ENCODE measurements at places on chromosomes 4 and X. TPM values are rescaled to one million over a fixed set of nuclear protein-coding genes. Genes with fewer than 3 reads are reported as not detected.
A peak's percentile ranks its signal among the peaks of the same experiment; 100 is the strongest.

Gene SNCA
- 0.60 TPM for total RNA-seq

Gene DAPP1
- not detected for total RNA-seq

DNA sequence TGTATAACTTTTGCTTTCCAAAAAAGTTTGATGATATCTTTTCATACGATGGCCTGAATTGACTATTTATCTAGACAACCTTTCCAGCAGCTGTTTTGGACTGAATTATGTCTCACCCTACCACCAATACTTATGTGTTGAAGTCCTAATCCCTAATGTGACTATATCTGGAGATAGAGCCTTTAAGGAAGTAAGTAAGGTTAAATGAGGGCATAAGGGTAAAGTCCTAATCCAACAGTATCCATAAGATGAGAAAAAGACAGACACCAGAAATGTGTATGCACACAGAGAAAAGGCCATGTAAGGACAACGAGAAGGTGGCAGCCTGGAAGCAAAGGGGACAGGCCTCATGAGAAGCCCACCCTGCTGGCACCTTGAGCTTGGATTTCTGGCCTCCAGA, 86.6 kb upstream of the PPARGC1A start:
- DNase-seq = no peak

Gene UCP1
- not detected for total RNA-seq

DNA sequence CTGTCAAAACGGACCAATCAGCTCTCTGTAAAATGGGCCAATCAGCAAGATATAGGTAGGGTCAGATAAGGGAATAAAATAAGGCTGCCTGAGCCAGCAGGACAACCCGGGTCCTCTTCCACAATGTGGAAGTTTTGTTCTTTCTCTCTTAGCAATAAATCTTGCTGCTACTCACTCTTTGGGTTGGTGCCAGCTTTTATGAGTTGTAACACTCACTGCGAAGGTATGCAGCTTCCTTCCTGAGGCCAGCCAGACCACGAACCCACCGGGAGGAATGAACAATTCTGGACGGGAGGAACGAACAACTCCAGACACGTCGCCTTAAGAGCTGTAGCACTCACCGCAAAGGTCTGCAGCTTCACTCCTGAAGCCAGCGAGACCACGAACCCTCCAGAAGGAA, 287.8 kb downstream of the RAPGEF2 start:
- DNase-seq = peak; percentile 98

Data from RPMI7951 (cell line).